ENCODE measurements at places on chromosomes 2 and 18. TPM values are rescaled to one million over a fixed set of nuclear protein-coding genes. Genes with fewer than 3 reads are reported as not detected.

DNA sequence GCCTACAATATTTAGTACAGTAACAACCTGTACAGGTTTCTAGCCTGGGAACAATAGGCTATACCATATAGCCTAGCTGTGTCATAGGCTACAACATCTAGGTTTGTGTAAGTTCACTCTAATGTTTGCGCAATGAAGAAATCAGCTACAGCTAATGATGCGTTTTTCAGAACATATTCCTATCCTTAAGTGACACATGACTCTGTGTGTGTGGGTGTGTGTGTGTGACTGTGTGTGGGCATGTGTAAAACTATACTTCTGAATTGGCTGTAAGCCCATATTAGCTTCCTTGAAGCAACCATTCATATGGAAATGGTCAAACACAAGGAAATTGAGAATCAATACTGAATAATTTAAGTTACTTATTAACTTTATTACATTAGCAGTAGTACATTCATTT is 120.8 kb upstream of the SULT1C3 start:
- no peak for DNase-seq

GRCh38 chr2:113274432-113274831 is 4.3 kb downstream of the PAX8 start:
- no peak for DNase-seq

DNA sequence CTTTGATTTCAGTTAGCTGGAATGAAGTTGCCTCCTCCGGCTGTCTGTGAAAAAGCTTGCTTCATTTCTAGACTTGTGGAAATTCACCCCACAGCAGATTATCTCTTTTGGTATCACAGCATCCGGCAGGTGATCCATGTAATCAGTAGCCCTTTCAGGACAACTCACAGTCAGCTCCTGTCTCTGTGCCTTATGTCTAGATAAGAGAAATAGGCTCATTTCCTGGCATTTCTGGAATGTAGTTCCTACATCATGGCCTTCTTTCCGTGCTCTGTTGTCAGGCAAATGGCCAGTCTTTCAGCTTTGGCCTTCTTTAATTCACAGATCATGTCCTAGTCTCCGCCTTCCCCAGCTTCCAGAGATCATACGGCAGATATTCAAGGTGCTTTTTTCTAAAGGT is 455.4 kb downstream of the NUP35 start:
- no peak for DNase-seq

The UGT1A3 gene
- not detected for total RNA-seq

DNA sequence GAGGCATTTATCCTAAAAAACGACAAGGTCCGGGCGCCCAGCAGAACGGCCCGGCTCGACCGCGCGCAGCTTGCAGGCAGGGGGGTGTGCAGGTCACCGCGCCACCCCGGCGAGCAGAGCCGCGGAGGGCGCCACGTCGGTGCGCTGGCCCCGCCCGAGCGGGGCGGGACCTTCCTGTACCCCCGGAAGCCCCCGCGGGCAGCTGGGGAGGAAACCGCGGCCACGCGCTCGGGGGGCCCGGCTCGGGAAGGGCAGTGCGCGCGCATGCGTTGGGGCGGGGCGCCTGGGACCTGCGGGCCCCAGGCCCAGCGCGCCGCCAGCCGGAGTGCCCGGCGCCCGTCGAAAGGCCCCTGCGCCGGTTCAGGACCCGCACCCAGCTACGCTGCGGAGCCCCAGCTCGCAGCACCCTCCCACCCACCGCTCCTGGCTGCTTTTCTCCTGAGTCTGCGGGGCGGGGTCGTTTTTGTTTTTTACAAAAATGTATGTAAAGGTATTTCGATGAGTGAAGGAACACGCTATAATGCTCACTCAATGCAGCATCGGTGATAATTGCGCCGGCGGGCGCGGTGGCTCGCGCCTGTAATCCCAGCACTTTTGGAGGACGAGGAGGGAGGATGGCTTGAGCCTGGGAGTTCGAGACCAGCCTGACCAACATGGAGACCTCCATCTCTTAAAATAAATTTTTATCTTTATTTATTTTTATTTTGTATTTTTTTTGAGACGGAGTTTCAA is 47.7 kb upstream of the POMC start:
- peak; percentile 88 for DNase-seq

- peak; percentile 32 for DNase-seq
Measured at GRCh38 chr2:222747526-222748160, 76.2 kb downstream of the MOGAT1 start.

DNA sequence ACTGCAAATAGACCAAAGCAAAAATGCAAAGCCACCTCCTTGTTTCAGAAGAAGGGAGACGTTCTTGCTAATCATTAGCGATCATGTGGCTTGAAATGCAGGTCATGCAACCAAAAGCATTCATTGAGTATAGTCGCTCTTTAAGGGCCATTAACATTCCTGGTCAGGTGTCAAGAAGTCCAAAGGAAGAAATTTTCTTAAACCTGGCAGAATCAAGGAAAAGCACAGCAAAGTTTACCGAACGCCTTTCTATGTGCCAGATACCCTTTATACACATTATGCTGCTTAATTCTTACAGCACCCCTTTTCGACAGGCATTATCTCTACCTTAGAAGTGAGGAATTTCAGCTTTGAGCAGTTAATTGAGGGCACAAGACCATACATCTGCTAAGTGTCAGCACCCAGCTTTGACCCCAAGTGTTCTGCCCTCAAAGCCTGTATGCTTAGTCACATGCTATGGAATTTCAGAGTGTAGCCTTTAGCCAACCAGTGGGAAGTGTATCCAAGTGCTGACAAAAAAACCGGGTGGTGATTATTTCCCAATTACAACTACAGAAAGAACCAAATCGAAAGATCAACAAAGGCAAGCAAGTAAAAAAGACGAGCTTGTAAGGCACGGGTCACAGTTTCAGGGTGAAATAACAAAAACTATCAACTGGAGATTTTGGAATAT is 70.8 kb downstream of the EPHA4 start:
- DNase-seq, result no peak

The KHK gene
- 10.6 TPM for total RNA-seq

The C2orf72 gene
- total RNA-seq, result 3.8 TPM

- DNase-seq, result peak; percentile 4
Measured at GRCh38 chr2:211347328-211347727, 790.9 kb downstream of the CPS1 start.

DNA sequence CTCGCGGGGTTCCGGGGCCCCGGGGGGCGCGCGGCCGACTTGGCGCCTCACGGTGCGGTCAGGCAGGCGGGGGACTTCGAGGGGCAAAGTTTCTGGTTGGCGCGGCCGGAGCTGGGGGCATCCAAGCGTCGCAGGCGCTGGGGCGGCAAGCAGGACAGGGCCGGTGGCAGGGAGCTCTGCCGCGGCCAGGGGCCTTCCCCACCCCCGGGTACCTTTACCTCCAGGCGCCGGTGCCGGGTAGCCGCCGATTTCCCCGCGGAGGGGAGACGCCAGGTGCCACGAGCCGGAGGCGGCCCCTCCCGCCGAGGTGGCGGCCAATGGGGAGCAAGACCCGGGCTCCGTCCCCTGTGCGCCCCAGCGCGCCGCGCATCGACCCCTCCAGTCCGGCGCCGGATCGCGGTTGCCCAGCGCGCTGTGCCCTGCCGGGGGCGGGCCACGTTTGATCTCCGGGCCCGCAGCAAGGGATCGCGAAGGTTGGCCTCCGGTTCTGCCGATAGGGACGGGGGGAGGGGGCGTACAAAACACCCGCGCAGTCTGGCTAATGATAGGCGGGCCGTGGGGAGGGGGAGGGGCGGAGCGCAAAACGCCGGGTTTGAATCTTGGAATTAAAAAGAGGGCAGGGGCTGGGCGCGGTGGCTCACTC is at the start of gene ST8SIA5:
Gene ST8SIA5, minus strand, starts transcription at position 495 of the 643 bp plus-strand sequence. CDS start 545 bp downstream, outside the sequence.
- DNase-seq, result peak; percentile 37

The SLC25A12 gene
- total RNA-seq, result 22.4 TPM

The ADAM23 gene
- total RNA-seq, result 1.3 TPM

- DNase-seq, result no peak
Measured at GRCh38 chr18:76573325-76574025, 78.4 kb upstream of the ZNF516 start.

DNA sequence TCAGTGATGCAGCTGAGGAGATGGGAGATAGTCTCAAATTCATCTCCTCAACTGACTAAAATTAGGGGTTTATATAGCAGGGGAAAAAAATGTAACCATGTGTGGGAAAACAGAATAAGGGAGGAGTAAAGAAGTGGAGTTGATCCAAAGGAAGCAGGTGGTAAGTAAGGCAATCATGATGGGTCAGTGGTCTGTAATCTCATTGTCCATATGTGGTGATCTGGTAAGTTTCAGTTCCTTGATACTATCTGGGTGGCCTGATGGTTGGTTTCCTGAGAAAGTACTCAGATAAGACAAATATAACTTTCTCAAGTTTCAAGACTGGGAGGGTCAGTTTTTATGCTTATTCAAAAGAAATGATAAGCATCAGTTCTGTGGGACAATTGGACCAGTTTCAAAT is 312.3 kb upstream of the KCNJ3 start:
- DNase-seq, result no peak

DNA sequence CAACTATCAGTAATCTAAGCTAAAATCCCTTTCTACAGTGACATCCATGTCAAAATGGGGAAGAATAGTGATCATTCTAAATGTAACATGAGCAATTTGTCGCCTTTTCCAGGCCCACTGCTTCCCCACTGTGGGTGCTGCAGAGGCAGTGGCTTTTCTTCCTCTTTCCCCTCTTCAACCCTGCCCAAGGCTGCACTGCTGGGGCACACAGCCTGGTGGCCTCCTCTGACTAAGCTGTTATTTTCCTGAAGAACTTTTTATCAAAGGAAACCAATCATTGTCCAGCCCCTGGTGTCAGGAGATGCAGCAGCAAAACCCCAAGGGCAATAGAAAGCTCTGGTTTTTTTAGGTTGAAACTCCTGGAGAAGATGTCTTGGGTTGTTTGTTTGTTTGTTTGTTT is 117.6 kb upstream of the KLF7 start:
- DNase-seq, result peak; percentile 36

DNA sequence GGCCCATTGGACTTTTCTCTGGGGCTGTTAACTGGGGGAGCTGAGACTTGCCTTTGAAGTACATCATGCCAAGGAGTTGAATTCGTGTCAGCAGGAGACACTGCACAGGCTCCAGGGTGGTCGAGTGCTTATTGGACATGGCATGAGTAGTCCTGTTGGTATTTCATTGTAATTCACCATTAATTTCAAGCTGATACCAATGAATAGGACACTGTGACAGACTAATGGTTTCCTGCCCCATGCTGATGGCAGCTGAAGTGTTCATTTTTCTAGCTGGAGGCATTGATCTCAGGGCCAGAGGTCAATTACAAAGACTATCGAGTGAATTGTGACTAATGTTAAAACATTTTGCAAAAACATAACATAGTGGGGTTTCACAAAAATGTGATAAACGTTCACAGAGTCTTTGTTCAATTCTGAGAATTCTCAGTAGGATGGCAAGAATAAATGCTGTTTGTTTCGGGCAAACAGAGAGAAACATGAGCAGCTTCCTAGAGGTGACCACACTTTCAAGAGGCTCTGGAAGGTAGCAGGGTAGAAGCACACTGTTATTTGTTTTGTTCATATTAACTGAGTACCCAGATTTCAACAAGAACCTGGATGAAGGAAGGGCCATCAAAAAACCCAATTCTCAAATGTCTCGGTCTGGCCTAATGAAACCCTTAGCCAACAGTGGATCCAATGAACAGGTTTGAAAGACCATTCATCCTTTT is 90.6 kb upstream of the ARL4C start:
- no peak for DNase-seq

- DNase-seq, result no peak
Measured at GRCh38 chr2:219228911-219229304, 528 bp downstream of the ATG9A start.

The POTEC gene
- not detected for total RNA-seq

GRCh38 chr2:62568983-62569837 is 63.2 kb upstream of the TMEM17 start:
- DNase-seq, result no peak

The UGT1A5 gene
- not detected for total RNA-seq

- no peak for DNase-seq
Measured at GRCh38 chr2:230362030-230362691, 35.2 kb downstream of the SP140L start.

GRCh38 chr2:11498543-11499034 is 32.6 kb upstream of the E2F6 start:
- peak; percentile 29 for DNase-seq
